Activated T-helper 1 cell treated with Interleukin-2 at 50 U/mL for 16 hours (primary cell): ENCODE measurements at places on chromosomes 12 and 14.

DNA sequence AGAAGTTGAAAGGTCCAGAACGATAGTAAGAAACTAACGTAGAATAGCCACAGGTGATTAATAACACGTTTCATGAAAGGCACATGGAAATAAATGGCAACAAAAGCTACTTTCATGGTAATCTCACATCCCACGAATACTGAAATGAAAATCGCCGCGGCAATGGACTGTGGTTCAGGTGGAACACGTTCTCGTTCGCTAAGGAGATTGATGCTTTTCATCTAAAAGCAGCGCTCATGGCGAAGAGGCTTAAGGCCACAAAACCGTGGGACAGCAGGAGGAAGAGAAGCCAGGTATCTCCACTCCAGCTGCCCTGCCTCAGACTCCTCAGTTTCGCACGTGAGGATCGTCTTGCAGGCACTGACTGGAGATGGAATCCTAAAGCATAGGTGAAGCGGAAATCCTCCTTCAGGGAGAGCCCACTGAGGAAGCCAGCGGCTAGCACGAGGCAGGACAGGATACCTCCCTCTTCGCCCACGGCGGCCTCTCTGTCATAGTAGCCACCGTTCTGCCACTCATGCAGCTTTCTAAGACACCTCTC lies 696 bp upstream of the GPHN start:
- no peak for DNase-seq

- DNase-seq: no peak
Observed at GRCh38 chr12:104490186-104490585, 33.4 kb downstream of the CHST11 start.

GRCh38 chr14:101665478-101666078 lies 95.9 kb upstream of the PPP2R5C start:
- DNase-seq: no peak

DNA sequence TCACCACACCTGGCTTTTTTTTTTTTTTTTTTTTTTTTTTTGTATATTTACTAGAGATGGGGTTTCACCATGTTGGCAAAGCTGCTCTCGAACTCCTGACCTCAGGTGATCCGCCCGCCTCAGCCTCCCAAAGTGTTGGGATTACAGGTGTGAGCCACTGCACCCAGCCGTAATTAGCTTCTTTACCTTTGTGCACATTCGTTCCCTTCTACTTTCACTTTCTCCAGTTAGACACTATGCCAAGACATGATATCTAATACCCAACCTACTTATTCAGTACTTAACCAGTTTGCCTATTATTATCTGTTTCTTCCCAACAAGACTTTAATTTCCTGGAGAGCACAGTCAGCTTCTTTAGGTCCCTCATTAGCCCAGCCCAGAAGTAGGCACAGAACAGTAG lies 5.3 kb downstream of the STYK1 start:
- DNase-seq: no peak

DNA sequence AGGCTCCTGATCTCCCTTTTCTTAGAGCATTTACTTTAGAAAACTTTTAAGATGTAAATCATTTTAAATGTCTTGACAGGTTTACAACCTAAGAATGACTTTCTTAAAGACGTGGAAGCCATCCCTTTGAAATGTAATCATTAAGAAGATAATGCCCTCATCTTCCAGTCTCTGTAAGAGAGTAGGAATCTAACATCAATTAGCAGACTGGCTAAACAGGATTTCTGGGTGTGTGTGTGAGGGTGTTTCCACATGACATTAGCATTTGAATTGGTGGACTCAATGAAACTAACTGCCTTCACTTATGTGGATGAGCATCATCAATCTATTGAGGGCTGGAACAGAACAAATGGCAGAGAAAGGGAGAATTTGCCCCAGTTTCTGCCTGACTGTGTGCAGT lies 329.5 kb downstream of the RPL10L start:
- no peak for DNase-seq

DNA sequence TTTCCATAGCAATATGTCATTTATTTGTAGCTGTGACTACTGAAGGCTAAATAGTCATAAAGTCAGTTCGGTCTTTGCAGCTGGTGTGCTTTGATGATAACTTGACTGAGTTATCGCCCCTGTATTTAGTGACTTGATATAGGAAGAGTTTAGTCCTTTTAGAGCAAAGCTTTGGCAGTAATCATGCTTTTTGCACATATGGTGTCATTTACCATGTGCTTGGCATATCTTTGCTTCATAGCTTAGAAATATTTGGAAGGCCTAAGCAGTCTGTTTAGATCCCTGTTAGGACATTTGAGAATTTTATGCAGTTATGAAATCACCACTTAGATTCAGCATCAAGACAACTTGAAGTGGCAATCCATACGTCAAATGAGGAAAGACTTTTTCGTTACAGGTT lies 31.6 kb downstream of the POLR3B start:
- no peak for DNase-seq

DNA sequence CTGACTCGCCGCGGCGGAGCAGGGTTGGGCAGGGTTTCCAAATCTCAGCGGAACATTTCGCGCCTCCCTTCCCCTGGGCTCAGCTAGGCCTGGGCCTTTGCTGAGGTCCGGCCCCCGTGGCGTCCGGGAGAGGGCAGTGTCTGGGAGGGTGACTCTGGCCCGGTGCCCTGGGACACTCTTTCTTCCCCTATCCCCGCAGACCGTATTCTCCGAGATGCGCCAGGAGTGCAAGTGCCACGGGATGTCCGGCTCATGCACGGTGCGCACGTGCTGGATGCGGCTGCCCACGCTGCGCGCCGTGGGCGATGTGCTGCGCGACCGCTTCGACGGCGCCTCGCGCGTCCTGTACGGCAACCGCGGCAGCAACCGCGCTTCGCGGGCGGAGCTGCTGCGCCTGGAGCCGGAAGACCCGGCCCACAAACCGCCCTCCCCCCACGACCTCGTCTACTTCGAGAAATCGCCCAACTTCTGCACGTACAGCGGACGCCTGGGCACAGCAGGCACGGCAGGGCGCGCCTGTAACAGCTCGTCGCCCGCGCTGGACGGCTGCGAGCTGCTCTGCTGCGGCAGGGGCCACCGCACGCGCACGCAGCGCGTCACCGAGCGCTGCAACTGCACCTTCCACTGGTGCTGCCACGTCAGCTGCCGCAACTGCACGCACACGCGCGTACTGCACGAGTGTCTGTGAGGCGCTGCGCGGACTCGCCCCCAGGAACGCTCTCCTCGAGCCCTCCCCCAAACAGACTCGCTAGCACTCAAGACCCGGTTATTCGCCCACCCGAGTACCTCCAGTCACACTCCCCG lies 3.0 kb downstream of the WNT1 start:
- DNase-seq: no peak

DNA sequence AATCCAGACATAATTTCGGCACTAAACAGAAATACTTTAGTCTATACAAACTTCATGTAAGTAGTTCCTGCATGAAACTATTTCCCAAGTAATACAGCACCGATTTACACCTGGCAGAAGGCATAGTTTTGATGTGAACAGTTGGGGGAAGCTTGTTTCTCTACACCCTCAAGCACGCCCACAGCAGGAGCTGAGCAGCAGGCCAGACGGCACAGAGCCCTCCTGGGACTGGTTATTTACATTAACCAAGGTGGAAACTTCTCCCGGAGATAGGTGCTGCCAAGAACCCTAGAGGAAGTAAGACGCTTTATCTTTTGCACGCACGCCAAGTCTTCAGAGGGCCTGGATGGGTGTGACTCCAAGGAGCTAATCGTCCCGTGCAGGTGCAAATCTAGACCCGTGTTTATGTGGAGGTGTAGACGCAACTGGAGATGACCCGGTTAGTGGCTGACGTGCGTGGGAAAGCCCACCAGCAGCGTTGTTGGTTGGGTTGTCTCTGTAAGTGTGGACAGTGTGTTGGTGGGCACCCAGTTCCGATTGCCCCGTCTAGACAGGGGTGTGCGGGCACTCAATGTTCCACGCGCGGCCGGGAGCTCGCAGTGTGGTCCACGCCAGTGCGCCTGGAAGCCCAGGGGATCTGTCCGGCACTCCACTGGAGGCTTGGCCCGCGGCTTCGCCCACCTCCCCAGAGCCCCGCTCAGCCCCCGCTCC lies 767 bp upstream of the TCP11L2 start:
- DNase-seq: peak; percentile 67

DNA sequence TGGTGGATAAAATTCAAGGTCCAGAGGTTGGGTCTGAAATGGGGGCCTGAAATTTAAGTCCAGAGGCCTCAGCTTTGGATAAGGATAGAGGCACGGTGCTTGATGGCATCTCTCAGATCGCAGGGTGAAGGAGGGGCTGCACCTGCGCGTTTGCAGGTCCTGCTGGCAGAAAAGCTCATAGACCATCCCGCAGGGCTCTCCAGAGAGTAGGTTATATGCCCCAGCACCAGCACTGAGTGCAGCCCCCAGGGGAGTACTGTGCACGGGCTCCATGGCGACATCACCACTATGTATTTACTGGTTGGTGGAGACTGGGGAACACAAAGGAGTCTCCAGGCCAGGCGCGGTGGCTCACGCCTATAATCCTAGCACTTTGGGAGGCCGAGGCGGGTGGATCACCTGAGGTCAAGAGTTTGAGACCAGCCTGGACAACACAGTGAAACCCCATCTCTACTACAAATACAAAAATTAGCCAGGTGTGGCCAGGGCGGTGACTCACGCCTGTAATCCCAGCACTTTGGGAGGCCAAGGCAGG lies 4.3 kb upstream of the CD63 start:
- DNase-seq: no peak

- DNase-seq: no peak
Observed at GRCh38 chr14:77059276-77059915, 30.9 kb upstream of the IRF2BPL start.

- DNase-seq: no peak
Observed at GRCh38 chr14:65092349-65092748, 10.0 kb downstream of the MAX start.

- DNase-seq: no peak
Observed at GRCh38 chr12:66900616-66901015, 221.7 kb upstream of the GRIP1 start.

DNA sequence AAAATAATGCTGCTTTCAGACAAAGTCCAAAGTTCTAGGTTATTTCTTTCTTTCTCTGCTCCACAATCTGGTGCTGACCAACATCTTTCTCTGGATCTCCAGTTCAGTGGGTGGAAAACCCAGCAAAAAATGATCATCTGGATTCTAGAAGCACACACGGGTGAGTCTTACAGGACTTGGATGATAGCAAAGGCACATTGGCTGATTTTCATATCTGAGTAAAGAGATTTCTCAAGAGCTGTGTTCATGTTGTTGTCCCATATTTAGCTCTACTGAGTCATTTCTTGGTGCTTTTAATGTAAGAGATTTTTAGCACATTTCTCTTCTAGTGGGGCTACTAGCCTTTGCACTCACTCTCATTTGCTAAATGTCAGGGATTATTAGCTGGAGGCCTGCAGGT lies 336.7 kb downstream of the GALC start:
- DNase-seq: no peak

- DNase-seq: no peak
Observed at GRCh38 chr14:71687166-71687831, 244.9 kb upstream of the RGS6 start.

DNA sequence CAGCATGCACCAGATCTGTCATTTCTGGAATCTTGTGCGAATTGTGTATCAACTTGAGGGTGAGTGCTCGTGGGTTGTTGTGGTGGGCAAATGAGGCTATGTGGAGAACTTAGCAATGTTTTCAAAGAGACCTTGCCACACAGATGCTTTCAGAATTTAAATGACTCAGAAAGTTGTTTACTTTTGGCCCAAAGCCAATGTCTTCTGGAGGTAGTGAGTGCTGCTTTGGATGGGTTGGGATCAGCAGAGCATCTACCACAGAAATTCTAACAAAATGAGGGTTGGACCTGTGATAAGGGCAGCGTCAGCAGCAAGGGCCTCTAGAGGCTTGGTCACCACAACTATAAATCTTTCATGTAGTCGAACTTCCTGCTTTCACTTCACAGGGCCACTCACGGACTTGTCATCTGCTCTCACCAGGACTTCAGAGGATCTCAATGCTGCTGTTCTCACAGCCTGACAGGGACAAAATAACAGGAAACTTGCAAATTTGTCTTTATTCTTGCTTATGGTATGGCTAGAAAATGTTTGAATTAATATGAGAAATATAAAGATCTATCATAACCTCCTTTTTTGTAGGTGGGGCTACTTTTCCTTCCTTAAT lies 111.4 kb downstream of the DACT1 start:
- DNase-seq: no peak

GRCh38 chr14:74275241-74275841 lies 27.4 kb downstream of the ABCD4 start:
- DNase-seq: no peak

GRCh38 chr12:16606201-16606849 lies 363 bp upstream of the LMO3 start:
- DNase-seq: no peak

DNA sequence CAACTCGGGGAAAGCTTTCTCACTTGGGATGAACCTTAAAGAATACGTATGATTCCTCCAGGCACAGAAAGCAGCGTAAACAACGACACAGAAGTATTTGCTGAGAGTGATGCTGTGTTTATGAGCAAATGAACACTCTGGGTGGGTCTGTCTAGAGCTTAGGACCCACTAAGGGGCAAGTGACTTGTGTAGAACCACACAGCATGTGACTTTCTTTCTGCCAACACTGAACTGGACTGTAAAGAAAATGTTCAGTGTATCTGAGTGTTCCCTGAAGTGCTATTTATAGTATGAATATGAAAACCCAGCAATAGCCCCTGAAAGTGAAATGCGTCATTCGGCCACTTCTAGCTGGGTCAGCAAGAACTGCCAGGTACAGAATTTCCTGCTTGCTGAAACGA lies 78.5 kb downstream of the ST8SIA1 start:
- DNase-seq: no peak

GRCh38 chr12:182381-182892 lies 31.5 kb downstream of the SLC6A12 start:
- no peak for DNase-seq

DNA sequence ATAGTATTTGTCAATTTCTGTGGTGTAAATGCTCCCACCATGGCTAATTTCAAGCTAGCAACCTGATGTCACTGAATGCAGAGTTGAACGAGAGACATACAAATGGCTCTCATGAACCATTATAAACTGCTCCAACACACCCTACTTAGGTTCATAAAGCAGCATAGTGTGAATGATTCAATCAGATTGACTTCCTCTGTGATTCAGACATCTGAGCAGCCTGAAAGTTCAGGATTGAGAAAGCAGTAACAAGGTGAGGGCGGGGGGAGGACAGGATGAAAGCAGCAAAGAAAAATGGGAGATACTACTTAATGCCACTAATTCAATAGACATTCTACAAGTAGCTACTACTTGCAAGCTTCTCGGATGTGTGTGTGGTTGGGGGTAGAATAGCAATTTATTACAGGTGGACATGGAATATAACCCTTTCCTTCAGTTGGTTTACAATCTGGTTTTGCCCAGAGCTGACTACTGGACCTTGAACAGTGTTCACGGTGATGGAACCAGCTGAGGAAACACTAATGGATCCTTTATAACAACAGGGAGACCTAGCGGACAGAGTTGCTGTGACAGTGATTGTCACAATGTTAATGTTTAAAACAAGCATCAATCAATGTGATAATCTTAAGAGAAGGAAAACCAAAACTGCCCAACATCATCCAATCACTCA lies 52.5 kb upstream of the PELI2 start:
- no peak for DNase-seq

DNA sequence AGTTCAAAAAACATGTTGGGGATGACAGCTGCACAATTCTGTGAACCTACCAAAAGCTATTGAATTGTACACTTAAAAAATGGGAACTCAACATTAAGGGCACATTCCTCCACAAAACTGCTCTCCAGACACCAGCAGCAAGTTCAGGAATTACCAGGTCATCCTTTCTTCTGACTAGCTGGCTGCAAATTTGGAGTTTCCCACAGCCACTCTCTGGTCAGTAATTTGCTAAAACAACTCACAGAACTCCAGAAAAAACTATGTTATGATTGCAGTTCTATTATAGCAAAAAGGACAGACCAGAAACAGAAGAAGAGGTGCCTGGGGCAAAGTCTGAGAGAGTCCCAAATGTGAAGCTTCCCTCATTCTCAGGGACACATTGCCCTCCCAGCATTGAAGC lies 20.1 kb upstream of the PLEKHD1 start:
- no peak for DNase-seq
